ENCODE measurements at places on chromosomes 2 and 18. TPM values are rescaled to one million over a fixed set of nuclear protein-coding genes. Genes with fewer than 3 reads are reported as not detected.

DNA sequence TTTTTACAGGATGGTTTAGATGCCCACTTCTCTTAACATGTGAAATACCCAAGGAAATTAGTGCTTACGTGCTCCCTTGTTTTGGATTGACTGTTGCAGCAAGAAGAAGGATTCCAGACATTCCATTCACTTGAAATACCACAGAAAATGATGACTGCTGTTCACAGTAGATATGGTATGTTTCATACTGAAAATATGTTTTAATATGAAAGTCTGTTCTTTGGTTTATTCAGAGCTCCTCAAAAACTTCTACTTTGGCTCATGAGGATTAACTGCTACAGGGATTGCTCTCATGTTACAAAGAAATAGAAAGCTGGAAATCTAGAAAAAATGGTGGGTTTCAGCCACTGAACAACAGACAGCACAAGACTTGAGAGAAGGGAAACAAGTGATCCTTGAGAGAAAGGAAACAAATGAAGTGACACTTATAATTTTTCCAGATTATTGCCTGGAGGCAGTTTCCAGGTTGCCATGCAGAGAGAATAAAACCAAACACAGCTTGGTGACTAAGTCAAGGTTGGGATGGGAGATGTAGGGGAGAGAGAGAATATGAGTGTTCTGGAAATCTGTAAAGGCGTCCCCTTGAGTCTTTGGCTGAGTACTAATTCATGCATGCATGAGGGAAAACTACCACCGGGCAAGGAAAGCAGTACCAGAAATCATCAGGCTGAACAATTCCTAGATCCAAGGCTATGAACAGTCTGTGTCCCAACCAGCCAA lies 348.1 kb downstream of the CLIP4 start:
- no peak for DNase-seq

- no peak for DNase-seq
Measured at GRCh38 chr2:98140210-98140609, 53.2 kb downstream of the VWA3B start.

- DNase-seq = peak; percentile 37
Measured at GRCh38 chr2:25256488-25256875, 85.2 kb downstream of the DNMT3A start.

- DNase-seq = peak; percentile 65
Measured at GRCh38 chr18:7177116-7177744, 53.7 kb upstream of the LRRC30 start.

- DNase-seq = no peak
Measured at GRCh38 chr2:203451689-203452088, 83.4 kb downstream of the RAPH1 start.

GRCh38 chr2:9778471-9779316 lies 64.6 kb upstream of the TAF1B start:
- DNase-seq = no peak

DNA sequence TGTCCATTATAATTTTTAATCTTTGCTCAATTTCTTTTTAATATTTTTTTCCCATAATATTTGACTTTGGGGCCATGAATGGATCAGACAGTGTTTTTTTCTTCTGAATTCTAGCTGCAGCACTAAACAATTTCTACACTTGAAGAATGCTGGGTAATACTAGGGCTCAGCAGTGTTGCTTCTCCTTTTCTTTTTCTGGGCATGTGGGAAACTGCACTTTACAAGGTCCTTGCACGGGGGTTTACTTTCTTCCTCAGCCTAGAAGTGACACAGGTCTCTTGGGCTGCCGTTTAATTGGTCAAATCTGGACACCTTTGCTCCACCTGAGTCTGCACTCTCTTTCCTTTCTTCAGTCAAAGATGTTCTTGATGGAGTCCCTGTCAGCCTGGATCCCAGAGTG lies 135.4 kb upstream of the APCDD1 start:
- no peak for DNase-seq

GRCh38 chr2:120490091-120490798 lies 144.3 kb downstream of the INHBB start:
- DNase-seq = no peak

DNA sequence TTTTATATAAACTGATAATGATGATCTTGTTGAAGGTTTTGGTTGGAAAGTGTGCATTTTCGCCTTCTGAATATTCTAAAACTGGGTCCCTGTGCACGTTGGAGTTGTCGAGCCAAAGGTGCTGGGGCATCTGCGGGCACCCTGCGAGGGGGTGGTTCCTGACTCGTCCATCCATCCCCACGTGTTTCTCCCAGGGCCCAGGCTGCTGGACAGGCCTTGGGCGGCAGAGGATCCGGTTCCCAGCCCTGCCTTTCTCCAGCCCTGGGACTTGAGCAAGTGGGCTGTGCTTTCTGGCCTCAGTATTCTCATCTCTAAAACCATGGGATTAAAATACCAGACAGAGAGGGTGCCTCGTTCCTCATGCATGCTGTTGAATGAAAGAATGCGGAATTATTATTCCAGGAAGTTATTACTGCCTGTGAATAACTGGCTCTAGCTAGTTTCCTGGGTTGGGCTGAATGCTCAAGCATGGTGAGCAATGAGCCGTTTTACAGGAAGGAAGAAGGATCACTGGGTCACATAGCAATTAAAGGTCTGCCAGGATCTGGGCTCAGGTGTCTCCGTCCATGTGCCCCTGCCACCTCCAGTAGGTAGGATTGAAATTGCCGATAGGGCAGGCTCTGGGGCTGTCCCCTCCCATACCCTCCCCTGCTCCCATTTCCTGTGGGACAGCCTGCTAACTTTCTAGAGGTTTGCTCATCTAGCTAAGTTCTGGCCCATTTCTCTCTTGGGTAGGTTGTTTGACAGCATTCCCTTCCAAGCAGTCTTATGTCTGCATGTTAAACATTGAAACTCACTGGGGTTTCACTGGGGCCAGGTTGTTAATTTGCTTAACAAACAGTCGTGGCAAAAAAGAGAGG lies 77.2 kb upstream of the HS6ST1 start:
- no peak for DNase-seq

DNA sequence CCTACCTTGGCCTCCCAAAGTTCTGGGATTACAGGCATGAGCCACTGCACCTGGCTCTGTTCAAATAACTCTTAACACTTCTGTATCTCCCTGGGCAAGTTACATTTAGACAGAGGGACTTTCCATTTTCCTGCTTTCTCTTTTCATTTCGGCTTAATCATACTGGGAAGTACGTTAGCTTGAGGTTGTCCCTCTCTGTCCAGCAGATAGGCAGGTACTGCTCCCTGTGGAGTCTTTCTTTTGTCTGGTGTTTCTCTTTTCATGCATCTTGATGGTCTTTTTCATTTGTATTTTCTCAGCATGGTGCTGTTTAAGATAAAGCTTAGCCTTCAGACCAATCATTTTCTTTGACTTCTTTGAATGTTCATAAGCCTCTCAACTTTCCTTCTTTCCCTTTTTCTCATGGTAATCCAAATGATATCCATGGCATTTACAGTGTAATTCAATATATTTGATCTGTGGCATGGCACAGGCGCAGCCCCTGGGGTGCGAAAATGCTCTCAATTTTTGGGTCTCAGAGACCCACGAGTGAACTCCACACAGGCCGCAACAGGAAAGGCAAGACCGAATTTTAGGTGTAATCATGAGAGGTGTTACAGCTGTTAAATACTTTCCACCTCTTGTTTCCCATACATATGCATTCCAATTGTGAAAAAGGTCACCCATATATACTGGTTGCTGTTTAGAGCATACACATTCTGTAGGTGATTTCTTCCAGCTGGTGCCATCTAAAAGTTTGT lies 99.9 kb upstream of the MYO3B start:
- DNase-seq = no peak

- DNase-seq = no peak
Measured at GRCh38 chr2:157076526-157077161, 180.9 kb upstream of the GALNT5 start.

GRCh38 chr2:113720167-113720566 lies 36.3 kb downstream of the SLC35F5 start:
- no peak for DNase-seq

GRCh38 chr2:134782792-134783191 lies 55.6 kb upstream of the ACMSD start:
- no peak for DNase-seq

GRCh38 chr2:195392446-195393336 lies 264.3 kb upstream of the SLC39A10 start:
- DNase-seq = no peak

DNA sequence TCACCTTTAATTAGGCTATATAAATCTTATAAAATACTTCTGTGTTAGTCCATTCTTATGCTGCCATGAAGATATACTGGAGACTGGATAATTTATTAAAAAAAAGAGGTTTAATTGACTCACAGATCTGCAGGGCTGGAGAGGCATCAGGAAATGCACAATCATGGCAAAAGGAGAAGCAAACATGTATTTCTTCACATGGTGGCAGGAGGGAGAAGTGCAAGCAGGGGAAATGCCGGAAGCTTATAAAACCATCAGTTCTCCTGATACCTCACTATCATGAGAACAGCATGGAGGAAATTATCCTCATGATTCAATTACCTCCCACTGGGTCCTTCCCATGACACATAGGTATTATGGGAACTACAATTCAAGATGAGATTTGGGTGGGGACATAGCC lies 504.4 kb downstream of the RIT2 start:
- no peak for DNase-seq

- DNase-seq = no peak
Measured at GRCh38 chr2:28704621-28705020, 47.0 kb upstream of the PPP1CB start.

GRCh38 chr2:150693556-150693955 lies 206.1 kb upstream of the RND3 start:
- no peak for DNase-seq

DNA sequence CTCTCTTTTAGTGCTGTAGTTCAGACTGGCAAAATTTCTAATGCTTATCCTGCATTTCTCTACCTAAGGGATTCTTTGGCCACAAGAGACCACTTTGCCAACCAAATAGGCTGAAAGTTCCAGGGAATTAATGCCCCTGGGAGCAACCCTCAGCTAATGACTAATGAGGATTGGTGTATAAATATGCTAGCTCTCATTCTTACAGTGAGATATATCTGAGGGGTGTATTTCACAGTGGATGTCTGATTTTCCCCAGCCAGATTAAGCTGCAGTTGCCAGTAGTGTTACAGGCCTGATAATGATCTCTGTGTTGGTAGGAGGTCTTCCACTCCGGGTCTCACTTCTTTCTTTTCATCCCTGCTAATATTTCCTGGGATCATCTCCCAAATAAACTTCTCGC lies 90.4 kb downstream of the GULP1 start:
- no peak for DNase-seq

GRCh38 chr18:11387880-11388279 lies 221.5 kb upstream of the SLC35G4 start:
- peak; percentile 42 for DNase-seq

GRCh38 chr2:153478289-153479261 lies at the start of gene RPRM:
Gene RPRM, minus strand, starts transcription at chr2:153478762. Its CDS starts 197 bp downstream, at chr2:153478565.
- peak; percentile 55 for DNase-seq

DNA sequence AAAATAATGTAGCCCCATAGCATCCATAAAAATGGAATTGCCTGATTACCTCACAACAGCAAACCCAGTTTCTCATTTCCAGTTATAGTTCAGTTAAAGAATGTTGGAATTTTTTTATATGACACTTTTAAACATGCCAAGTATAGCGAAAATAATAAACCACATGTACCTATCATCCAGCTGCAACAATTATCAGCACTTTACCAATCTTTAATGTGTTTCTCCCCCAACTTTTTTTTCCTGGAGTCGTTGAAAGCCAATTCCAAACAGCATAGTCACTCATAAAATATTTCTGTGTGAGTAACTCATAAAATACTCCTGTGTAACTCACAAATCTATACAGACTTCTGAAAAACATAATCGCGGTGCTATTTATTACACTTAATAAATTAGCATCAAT lies 38.1 kb downstream of the SMAD4 start:
- no peak for DNase-seq

DNA sequence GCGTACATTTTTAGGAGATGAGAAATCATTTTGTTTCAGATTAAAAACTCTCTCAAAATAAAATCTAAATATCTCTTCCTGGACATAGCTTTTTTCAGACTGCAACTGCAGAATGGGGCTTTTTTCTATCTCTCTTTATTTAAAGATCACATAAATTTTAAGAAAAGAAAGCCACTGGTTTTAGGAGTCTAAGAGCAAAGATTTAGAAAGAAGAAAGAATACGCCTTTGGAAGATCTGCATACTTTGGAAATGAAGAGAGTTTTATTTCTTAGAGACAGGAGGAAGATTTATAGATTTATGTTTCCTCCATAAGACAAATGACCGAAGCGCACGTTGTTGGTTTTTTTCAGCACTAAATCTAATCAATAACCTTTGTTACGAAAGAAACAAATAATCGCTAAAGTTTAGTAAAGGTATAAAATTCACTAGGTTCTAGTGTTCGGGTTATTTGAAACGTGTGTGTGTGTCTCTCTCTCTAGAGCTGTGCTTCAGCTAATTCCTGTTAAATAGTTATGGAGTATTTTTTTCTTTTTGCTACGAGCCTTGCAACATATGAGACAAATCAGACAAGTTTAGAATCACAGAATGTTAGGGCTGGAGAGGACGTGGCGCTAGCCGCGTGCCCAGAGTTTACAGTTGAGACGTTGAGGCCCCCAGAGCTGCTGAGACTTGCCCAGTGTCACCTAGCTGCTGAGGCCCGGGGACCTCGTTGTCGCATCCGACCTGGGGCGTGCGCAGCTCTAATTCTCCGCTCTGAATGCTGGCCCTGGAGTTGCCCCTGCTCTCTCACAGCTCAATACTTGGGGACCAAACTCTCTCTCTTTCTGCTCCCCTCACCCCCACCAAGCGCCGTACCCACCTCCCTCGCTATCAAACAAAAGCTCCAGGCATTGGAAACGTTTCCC lies 69.9 kb downstream of the CTAGE1 start:
- no peak for DNase-seq

GRCh38 chr2:105645938-105646773 lies 98.6 kb upstream of the NCK2 start:
- DNase-seq = no peak

DNA sequence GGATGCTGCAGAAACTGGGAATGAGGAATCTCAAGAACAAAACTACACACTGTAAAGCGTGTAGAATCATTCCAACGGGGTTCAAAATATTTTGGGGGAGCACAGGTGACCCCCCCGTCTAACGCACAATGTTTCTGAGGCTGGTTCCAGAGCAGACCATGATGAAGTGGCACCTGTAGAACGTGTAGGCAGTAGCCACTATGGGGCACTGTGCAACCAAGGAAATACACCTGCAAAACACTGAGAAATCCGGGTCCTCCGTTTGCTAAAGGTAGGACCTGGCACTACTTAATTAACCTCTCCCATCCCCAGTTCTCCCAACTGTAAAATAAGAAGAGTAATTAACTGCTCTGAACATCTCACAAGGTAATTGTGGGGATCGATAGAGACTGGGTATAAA lies 22.6 kb downstream of the ST6GAL2 start:
- DNase-seq = no peak

Gene DYSF
- 0.80 TPM for total RNA-seq

Gene GALNT5
- total RNA-seq = 47.4 TPM

Gene GPR35
- 0.20 TPM for total RNA-seq

Gene CCDC195
- not detected for total RNA-seq

Gene LHCGR
- total RNA-seq = not detected

Gene DLX2
- total RNA-seq = 3.6 TPM

Gene RTKN
- 6.9 TPM for total RNA-seq

Gene CGREF1
- 0.72 TPM for total RNA-seq

Gene RAB17
- total RNA-seq = 0.13 TPM

Gene NPAS2
- not detected for total RNA-seq

Gene POTEI
- 3.7 TPM for total RNA-seq

Gene DPYSL5
- total RNA-seq = not detected

Gene CTAGE1
- total RNA-seq = not detected

Gene TUBB8B
- total RNA-seq = not detected

Gene RFTN2
- total RNA-seq = not detected

Gene TNFAIP6
- not detected for total RNA-seq

Gene PROKR1
- total RNA-seq = 0.18 TPM
